ENCODE measurements at places on chromosomes 7 and 10.
A peak's percentile ranks its signal among the peaks of the same experiment; 100 is the strongest.

DNA sequence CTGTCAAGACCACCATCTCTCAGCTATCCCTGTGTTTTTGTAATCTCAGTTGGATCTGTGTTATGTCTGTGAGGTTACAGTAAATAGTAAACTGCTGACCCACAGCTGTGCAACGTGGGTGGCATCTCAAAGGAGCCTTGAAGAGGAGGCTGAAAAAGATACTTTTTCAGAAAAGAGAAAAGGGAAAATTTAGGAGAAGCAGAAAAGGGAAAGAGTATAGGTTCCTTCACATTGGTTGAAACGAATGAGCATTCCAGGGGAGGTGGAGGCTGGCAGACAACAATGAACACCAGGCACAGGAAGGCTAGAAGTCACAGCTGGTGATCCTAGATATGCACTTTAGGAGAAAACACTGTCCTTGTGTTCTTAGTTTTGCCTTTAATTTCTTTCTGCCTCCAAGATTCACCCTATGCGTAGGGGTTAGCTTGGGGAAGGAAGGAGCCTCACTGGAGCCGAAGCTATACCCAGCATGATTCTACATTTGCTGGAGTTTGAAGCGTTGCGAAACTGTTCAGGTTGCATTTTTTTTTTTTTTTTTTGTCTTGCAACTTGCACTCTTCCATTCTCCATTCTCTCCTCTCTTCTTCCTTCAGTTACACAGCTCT is 18.3 kb downstream of the CPED1 start:
- no peak for DNase-seq

- DNase-seq: no peak
Observed at GRCh38 chr7:159158888-159159405, 14.3 kb upstream of the VIPR2 start.

DNA sequence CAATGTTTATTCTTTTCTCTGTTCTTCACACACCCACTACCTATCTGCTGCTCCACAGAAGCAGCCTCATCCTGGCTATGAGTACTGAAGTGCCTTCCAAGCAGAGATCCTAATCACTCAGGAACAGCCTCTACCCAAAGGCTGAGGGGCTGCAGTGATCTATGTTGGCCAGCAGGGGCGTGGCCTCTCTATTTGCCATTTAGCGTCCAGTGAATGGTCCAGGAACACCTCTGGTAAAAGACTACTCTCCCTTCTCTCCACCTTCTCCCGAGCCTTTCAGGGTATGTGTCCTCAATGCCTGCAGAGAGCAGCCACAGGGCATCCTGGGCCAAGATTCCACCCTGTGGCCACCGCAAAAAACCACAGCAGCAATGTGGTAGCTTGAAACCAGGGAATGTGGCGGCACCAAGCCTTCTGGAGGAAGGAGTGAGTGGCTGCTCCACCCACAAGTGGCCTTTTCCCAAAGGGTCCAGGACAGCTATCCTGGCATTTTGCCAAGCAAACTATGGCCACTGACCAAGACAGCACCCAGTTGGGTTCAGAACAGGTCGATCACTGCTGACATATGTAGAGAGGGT is 70.9 kb downstream of the SYPL1 start:
- DNase-seq: peak; percentile 63

DNA sequence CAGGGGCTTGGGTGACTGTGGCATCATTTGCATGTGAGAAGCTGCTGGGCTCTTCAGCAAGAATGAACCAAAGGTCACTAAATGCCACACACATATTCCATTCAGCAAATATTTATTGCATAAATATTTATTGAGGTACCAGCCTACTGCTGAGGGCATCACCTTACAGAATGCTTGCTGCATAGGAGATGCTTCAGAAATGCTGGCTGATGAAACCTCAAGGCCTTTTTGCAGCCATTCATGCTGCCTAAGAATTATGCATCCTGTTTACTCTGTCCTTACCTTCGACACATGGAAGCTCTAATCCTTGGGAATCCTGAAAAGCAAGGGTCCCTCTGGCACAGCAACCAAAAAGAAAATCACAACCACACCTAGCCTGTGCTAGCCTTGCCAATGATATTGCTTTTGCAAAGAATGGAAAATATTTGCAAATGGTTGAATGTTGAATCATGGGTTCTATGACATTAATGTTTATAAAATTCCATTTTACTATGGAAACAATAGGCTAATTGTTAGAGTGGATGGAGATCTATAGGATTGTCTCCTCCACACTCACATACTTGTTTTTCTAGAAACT is 79.6 kb downstream of the PCGF5 start:
- DNase-seq: no peak

DNA sequence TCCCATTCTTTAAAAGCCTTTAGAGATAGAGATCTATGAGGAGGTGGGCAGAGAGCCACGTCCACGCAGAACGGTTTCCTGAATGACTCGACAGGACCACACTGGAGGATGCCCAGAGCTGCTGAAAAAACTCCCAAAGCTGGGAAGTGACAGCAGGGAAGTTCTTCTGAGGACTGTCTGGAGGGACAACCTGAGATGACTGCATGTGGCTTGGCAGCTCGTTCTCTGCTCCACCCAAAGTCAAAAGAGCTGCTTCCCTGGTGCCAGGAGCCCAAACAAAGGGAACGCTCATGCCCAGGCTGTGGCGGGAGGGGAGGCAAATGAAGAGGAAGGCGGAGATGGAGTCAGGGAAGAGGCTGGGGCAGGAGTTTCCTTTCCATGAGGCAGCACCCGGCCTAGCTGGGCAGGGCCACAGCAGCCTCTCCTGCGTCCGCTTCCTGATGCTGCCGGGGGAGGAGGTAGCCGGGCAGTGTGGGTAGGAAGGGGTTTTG is 95.4 kb downstream of the CCDC3 start:
- DNase-seq: no peak

DNA sequence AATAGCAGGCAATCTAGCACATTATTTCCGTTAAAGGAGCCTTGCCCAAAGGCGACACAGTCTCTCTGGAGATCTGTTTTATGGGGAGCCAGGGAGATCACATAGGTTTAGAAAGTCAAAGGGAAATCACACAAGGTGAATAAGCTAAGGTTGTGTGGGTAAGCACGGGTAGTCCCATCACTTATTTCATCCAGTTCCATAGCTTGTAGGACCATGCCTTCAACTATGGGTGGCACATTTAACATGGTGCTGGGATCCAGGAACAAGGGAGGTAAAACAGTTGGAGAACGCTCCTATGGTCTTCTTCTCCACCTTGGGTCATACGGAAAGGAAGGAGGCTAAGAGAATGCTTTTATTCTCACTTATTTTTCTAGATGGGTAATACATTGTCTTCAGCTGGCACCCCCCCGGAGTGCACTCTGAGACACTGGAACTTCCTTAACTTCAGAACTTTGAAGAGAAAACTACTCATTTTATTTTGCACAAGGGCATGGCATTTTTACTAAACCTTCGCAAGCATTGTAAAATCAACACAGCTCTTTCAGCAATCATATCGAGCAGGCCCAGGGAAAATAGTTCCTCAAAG is 435.4 kb downstream of the KIF20B start:
- no peak for DNase-seq

DNA sequence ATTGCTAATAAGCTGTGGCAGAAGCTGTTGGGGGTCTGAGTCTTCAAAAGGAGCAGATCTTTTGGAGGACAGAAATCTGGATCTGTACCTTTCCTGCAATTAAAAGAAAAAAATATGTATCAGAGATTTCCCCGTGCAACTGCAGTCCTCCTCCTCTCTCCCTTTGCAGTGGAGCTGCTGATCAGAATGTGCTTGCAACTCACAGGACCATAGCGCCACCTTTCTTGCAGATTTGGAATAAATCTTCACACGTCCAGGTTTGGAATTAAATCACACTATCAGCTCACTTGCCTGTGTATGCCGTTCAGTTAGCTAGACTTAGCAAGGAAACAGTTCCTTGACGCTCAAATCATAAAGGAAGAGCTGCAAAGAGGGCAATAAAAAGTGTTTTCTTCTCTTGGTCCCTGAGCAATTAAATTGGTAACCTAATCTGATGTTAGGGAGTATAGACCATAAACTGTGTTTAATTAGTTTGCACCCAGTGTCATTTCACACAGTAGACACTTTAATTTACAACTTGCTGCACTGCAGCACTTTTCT is 77.4 kb downstream of the PON1 start:
- peak; percentile 60 for DNase-seq

DNA sequence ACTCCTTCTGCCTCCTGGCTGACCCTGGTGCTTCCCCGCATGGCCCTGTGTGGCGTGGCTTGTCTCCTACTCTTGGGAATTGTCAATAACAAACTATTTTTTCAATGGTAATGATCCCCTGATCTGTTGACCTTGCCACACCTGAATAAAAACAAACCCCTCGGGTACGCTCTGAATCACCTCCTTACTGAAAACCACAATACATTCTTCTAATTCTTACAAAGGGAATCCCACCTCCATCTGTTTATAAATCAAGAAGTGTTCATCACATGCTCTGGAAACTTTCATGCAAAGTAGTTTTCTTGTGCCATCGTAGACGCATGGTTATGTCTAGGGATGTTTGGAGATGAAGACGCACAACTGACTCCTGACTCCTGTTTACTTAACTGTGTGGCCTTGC is 245.8 kb downstream of the FRMD4A start:
- DNase-seq: no peak

DNA sequence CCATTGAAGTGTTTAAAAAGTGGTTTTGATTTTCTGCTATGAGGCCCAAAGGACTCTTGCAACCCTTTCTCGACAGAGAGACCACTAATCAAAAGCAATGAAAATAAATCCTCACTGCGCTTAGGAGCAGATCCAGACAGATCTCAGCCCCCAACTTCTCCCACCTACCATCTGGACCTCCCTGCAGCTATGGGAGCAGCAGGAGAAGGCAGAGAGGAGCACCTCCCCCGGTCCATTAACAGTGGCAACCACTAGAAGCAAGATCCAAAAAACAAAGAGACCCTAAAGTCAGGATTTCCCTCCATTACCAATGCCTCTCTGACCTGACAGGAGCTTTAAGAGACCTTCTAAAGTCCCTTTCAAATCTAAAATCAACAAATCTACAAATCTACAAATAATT is 99.0 kb upstream of the LSM8 start:
- DNase-seq: no peak

DNA sequence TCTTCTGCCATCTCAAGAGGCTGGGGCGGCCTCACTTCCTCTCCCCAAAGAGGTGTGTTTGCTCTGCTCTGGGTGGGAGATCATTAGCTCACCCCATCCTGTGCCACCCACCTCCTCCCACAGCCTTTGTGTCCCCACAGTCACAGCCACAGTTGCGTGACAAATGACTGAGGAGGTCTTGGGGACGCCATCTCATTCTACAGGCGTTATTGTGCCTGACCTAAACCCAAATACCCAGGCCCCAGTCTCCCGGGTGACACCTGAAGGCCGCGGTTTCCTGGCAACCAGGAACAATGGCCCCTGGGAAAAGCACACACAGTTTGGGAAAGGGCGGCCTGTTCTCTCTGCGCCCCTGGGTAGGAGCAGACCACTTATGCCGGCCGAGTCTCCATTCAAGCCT is 51.6 kb downstream of the SLIT1 start:
- no peak for DNase-seq

- DNase-seq: no peak
Observed at GRCh38 chr10:79354141-79354540, 6.9 kb downstream of the PPIF start.

DNA sequence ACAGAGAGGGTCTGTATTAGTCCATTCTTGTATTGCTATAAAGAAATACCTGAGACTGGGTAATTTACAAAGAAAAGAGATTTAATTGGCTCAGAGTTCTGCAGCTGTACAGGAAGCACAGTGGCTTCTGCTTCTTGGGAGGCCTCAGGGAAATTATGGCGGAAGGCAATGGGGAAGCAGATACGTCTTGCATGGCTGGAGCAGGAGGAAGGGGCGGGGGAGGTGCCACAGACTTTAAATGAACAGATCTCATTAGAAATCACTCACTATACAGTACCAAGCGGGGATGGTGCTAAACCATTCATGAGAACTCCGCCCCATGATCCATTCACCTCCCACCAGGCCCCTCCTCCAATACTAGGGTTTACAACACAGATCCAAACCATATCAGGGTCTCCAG is 3.7 kb upstream of the CALU start:
- no peak for DNase-seq

DNA sequence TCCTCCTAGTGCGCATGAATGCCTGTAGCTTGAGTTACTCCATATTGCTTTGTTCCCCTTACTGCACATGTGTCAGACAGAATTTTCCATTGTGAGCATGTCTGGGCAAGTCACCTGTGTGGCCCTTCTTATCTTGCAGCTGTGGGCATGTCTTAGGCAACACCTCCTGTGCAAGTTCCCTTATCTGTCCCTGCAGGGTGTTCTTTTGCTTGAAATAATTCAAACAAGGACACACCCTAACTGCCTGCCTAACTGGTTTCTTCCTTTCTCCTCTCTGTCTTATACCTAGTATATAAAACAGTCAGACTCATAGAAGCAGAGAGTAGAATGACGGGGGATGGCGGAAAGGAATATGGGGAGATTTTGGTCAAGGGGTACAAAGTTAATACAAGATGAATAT is 421.1 kb upstream of the SORCS1 start:
- no peak for DNase-seq

- no peak for DNase-seq
Observed at GRCh38 chr10:6350609-6351008, 147.9 kb downstream of the PFKFB3 start.

DNA sequence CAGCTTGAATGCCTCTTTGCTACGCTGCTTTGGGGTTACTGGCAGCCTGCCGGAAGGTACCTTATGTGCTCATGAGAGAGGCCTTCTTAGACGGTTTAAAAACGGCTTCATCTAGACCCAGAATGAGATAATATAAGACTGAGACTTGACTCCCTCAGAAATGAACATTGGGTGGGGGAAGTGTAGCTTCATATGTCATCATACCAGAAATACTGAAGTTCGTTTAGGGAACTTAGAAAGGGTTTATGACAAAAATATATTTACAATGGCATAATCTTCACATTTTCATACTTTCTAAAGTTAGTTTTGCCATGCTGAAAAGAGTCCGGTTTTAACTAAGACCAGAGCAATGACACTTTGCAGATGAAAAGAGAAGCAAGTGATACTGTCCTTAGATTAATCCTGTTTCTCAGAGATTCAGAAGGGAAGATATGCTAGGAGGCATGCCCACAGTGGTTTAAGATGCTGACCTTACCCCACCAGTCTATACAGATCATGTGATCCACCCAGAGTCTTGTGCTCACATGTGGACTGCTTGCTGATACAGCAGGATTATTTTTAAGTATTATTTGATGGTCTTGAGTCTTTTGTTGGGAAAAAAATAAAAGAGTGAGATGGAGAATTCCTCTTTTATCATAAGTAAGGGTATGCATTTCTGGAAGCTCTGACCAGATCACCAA is 40.8 kb upstream of the HGF start:
- no peak for DNase-seq

DNA sequence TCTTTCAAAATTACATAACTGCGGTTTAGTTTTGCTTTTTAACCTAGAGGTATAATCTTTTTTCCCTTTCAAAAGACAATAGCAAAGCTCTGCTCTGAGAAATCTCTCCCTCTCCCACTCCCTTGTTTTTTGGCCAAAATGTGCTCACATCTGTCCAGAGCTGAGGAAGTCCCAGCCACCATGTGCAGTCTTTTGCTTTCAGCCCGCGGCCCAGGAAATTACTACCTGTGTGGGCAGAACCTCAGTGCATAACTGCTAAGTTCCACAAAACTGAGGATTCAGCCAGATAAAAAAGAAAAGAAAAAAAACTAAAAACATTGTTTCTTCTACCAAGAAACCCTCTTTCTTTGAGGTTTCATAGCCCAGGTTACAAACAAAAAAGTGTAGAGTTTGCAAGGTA is 115.0 kb upstream of the HGF start:
- DNase-seq: no peak

All from GM03348 (cell line).